NCI-H1105 (cell line): ENCODE measurements at places on chromosomes 12 and 14.

- DNase-seq, result no peak
These were observed 10.9 kb upstream of the ZNF705A start for GRCh38 chr12:8145754-8146441.

DNA sequence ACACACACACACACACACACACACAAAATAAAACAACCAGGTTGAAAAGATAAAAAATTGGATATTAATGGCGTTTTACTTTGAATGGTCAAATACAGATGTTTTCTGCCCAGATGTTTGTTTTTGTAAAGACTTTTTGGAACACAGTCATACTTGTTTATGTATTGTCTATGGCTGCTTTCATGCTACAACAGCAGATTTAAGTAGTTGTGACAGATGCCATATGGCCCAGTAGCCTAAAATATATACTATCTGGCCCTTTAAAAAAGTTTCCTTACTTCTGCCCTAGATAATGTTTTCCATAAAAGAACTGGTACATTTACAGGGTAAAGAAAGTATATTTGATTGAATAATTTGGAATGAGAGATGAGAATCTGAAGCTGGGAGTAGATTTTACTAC is 1362.8 kb upstream of the SEL1L start:
- no peak for DNase-seq

DNA sequence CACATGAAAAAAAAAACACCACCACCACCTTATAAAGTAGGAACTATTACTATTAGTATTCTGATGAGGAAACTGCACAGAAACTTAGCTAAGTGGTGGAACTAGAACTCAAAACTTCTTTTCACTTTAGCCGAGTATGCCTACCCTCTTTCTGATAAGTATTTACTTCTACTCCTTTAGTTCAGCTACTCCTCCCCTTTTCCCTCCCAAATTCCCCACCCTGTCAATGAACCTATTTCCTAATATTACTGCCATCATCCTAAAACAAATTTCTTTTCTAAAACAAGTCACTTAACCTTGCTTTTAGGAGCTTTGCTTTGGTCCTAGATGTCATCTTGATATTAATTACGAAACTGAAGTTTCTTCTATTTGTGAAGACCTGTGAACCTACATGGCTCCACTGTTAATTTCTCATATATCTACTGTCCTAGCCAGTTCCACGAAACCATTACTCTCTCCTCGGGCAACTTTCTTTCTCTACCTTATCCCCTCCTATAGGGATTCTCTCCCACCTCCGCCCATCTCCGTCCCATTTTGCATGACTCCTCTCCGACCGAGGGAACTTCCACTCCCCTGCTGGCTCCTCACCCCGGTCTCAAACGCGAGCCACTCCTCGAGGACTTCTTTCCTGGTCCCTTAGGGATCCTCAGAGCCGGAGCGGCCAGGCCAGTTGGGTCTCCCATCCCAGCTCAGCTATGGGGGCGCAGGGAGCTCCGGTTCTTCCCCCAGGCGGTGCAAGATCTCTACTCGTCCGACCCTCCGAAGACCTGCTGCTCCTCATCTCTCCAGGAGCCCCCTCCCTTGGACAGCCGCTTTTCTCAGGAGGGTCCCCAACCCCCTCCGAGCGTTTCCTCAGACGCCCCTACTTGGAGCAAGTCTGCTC is 1.1 kb downstream of the NUMB start:
- no peak for DNase-seq

- DNase-seq, result no peak
These were observed 467 bp upstream of the JAG2 start for GRCh38 chr14:105168979-105169507.

- no peak for DNase-seq
These were observed 27.8 kb upstream of the FOS start for GRCh38 chr14:75250800-75251199.
